ENCODE measurements at places on chromosomes 2 and 18.

DNA sequence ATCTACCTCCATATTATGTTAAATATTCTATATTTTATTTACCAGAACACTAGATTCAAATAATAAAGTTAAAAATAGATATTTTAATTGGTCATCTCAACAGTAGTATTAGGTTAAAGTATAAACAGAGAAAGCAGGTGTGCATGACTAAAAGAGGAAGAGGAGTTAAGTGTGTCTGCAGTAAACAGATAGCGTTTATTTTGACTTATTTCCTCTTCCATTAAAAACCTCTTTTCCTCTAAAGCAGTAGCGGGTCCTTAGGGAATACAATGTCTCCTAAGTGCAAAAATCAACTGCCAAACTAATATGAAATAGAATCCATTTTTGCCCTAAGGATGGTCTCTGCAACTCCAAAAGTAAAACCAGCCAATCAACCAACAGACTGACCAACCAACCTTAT is 27.7 kb downstream of the EIF2AK3 start:
- DNase-seq = peak; percentile 10

DNA sequence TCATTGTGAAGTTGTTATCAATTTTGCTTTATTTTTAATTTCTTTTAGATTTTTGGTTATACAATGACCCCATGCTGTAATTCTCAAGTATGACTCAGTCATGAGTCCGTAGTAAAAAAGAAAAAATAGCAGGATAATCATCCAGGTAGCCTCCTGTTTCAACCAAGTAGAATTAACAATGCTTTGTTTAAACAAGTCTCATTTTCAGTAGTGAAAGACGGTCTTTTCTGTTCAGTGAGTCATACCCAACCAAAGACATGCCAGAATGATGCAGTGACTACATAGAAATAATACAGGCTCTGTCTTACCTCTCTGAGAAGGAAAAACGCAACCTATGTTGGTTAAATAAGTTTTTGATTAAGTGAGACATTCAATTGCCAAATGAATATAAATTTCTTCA is 67.8 kb upstream of the DSC1 start:
- DNase-seq = no peak

GRCh38 chr2:101253703-101254450 is 1.2 kb downstream of the CNOT11 start:
- DNase-seq = no peak

DNA sequence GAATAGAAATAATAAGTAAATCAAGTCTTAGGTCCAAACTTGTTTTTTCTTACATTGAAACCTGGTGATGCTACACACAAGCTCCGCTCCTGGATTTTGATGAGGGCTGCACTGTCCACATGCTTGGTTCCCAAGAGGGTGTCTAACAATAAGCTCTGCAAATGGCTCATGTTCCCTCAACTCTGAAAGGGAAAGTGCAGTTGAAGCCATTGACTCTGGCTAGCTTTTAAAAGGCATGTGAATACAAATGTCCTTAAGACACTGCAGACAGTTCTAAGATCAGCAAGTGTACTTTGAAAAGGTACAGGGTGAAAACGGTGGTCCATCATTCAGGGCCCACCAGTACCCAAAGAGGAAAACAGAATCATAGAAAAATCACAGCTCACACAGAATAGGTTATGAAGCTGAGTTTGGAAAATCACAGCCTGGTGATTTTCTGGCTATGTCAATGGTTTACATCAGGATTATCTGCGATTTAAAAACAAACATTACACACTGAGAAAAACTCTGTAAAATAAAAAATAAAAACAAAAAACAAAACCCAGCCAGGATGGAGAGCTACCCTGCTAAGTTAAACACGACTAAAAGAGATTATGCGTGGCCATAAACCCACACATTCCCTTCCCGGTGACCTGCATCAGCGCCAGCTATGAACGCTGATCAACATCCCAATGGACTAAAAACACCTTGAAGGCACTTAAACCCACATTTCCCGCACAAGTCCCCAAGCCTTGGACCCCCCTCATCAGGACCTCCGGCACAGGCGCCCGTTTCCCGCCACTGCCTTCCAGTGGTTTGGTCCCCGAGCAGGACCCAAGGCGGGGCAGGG is 554 bp downstream of the PFN4 start:
- peak; percentile 18 for DNase-seq

GRCh38 chr2:211860224-211860623 is 678.4 kb downstream of the ERBB4 start:
- no peak for DNase-seq

DNA sequence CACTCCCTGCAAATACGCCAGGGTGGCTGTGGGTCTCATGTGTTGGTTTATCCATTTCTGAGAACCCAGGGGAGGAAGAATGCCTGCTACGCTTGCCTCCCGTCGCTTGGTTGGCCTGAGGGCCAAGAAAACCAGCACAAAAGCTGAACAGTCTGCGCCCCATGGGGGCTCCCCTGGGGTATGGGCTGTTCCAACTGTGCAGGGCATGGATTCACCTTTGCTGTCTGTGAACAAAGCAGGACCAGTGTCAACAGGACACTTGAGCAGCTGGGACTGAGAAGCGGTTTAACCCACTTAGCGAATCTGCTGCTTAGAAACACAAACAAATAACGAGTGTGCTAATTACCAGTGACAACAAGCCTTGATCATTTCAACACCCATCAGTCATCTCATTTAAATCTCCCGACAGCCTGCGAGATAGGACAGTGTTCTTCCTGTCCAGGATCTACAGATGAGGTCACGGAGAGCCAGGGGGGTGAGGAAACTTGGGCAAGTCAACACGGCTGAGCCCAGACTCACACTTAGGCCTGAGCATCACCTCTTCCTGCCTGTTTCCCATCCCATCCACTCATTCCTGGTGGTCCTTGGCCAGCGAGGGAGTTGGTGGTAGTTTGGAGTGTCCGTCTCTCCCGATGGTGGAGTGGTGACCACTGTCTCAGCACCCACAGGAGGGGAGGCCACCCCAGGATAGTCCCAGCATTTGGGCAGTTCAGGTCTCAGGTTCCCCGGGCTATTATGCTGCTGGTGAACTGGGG is 111.6 kb upstream of the HAAO start:
- DNase-seq = peak; percentile 94

DNA sequence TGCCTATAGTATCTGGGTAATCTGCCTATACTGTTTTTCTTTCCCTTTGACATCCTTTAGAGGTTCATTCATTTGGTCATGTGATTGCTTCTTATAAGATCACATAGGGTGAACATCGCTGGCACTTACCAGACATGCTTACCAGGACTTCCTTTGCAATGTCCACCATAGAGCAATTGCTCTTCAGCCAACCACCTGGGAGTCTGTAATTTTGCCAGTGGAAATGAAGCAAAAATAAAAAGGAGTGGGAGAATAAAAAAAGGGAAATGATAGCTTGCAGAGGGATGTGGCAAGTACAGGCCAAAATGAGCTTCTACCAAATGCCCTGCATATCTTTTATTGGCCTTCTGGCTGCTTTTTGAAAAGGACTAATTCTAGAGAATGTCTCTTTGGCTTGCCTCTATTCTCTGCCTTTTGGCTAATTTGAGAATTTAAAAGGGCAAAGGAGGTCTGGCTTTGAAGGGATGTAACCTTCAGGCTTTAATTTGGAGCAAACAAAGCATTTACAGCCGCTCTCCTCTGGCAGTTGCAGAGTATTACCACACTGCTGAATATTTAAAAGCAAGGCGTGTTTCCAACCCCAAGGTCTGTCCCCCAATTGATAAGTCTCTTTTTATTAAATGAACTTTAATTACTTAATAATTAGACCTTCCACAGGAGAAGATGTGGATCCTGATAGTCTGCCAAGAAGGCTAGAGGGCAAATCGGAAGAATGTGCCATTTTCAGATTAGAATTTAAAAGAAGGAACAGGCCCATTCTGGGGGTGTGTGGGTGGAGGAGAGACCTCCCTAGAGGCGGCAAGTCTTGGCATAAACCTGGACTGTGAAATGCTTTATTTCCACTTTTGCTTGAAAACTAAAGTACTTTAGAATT is 557.9 kb downstream of the DCC start:
- DNase-seq = no peak

DNA sequence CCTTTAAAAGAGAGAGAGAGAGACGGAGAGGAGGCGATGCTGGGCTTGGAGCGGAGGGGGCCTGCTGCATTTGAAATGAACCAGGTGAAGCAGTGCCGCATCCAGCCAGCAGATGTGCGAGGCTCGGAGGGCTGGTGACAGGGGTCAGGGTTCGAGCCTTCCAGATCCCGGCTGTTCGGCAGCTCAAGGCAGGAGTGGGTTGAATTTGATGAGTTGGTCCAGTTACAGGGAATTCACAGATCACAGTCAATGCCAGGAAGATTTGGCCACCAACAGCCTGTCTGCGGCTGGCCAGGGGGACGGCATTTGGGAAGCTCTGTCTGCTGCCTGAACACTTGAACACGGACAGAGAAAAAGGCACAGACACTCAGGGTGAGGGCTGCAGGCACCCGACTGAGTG is 48.6 kb downstream of the PTGR3 start:
- DNase-seq = no peak

DNA sequence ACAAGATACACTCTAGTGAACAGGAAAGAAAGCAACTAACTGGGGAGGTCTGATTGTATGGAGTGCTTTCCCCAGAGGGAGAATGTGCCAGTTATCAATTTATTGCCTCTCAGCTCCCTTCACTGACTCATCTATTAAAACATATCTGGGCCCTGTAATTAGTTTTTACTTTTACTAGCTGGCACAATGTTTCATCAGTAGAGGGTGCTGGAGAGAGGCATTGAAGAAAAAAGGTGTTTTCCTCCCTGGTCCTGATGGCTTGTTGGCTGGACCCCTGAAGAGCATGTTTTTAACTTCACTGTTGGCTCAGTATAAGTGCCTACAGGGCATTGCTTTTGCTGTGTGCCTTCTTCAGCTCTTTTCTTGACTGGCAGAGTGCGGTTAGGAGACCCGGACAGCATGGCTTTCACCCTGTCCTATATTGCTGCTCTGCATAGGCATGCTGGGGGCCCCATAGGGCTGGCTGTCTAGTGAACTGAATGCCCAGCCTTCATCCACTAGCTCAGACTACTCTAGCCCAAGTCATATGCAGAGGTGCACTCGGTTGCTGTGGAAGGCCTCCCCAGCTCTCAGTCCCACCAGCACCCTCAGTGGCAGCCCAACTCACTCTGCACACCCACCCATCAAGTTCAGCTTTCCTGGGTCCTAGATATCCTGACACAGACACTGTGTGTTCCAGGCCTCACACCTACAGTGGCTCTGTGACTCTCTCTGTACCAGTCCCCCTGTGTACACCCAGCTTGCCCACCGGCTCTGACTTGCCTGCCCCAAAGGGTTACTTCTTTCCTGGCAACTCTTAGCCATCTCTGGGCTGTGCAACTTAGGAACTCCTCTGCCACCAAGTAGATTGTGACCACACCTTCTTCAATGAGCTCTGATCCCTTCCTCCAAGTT is 62.3 kb upstream of the ACYP2 start:
- DNase-seq = peak; percentile 5

GRCh38 chr2:238173692-238174091 is 14.9 kb downstream of the ERFE start:
- DNase-seq = no peak

- no peak for DNase-seq
Observed at GRCh38 chr18:8785855-8786482, 80.6 kb downstream of the MTCL1 start.

DNA sequence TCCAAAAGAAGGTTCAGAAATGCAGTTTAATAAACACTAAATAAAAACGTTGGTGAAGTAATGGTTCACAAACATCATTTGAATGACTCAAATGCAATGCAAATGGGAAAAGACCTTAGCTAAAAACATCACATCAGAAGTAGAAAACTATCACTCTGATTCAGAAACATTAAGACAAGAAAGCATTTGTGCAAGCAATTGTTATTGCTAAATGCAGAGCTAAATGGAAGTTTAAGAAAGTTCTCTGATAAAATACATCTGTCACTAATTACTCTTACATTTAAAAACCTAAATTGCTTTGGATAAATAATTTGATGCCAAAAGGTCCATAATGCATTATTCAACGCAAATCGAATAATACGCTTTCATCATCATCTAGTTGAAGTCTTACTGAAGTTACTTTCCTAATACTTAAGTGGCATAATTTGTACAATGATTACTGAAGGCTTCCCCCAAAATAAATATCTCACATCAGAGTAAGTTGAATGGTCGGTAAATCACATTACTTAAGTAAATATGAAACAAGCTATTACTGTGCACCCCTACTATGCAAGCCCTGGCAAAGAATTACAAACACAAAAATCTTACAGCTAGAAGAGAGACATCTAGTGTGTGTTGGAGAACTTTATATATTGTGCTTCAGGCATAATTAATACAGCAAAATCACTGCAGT is 105.7 kb upstream of the KCTD1 start:
- DNase-seq = no peak

GRCh38 chr2:105755895-105756294 is 11.2 kb downstream of the NCK2 start:
- no peak for DNase-seq

- no peak for DNase-seq
Observed at GRCh38 chr18:2968606-2969005, 44.3 kb downstream of the LPIN2 start.

DNA sequence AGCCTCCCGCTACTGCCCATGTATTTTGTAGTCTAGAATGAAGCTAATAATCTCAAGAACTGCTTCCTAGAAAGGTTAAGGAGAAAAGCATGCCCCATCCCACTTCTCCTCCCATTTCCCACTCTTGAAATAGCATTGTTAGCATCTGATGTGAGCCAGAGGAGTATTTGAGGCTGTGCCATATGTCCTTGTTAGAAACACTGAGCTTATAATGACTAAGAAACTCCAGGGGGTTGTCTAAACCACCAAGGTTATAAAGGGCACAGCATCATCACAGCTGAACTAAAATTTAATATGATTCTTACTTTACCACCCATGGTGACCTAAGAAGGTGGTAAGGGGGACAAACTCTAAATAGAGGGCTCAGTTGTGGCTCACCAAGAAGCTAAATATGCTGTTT is 16.6 kb downstream of the TSPYL6 start:
- DNase-seq = no peak

DNA sequence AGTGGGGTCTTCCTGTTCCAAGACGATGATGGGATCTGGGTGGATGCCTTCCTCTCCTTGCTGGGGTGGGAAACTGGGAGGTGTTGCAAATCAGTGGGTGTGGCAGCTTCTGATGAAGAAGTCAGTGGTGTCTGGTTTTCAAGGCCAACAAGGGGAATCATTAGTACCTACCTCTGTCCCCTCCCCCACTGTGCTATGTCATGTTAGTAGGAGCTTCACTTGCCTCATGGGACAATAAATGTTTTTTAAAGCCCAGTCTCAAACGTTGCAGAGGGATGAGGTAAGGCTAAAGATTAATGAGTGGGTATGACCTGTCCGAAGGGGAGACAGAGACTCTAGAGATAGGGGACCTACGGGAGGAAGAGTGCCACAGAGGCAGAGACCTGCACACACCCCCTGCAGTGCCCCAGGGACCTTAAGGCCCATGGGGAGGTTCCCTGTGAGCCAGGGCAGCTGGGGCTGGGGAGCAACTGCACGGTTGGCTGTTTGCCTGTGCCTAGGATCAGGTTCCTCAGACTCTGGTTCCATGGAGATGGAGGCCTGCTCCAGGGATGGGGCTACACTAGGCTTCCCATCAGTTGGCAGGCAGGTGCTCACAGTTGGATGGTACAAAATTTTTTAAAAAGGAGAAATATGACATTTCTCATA is 37.8 kb upstream of the SLC1A4 start:
- no peak for DNase-seq

- no peak for DNase-seq
Observed at GRCh38 chr18:1571206-1571605, 666.5 kb downstream of the ADCYAP1 start.

Measured in NCI-H82 (cell line).